ENCODE measurements at places on chromosomes 4 and X. TPM values are rescaled to one million over a fixed set of nuclear protein-coding genes. Genes with fewer than 3 reads are reported as not detected.

DNA sequence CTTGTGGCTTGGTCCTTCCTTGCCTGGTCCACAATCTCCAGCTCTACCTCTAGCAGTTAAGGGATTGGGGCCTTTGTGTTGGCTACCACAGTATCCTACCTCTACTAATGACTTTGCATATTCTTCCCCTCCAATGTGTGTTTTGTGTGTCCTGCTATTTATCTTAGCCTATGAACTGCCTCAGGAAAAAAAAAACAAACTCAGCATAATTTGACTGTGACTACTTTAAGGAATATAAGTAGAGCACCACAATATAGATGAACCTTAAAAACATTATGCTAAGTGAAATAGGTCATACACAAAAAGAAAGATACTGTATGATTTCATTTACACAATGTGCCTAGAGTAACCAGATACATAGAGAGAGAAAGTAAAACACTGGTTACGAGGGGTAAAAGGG, 61.3 kb upstream of the PTPN13 start:
- H3K27me3 ChIP-seq: no peaks in the 10 kb centered on the region
- no peaks in the 10 kb centered on the region for H3K4me1 ChIP-seq
- DNase-seq: no peak
- H3K4me3 ChIP-seq: no peak overlapping the region
- no peaks in the 10 kb centered on the region for H3K36me3 ChIP-seq
- H3K27ac ChIP-seq: no peak overlapping the region

- no peaks in the 10 kb centered on the region for H3K4me1 ChIP-seq
- H3K27me3 ChIP-seq: no peaks in the 10 kb centered on the region
- H3K27ac ChIP-seq: no peak overlapping the region
- H3K36me3 ChIP-seq: peaks cover 9% of the 10 kb centered on the region
- no peak overlapping the region for H3K4me3 ChIP-seq
These were observed 18.4 kb downstream of the CPEB2 start for GRCh38 chr4:15020502-15021286.

DMRTC1 gene
- total RNA-seq: not detected

DNA sequence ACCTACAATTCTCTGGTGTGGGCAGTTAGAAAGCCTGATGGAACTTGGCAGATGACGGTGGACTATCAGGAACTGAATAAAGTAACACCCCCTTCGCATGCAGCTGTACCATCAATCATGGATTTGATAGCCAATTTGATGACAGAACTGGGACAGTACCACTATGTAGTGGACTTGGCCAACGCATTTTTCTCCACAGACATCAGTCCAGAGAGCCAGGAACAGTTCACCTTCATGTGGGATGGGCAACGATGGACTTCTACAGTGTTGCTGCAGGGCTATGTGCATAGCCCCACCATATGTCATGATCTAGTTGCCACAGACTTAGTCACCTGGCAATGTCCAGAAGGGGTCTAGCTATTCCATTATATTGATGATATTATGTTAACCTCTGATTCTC, 54.5 kb upstream of the CCDC149 start:
- no peak overlapping the region for H3K27ac ChIP-seq
- H3K27me3 ChIP-seq: no peaks in the 10 kb centered on the region
- H3K36me3 ChIP-seq: no peaks in the 10 kb centered on the region
- no peaks in the 10 kb centered on the region for H3K4me1 ChIP-seq

- H3K4me3 ChIP-seq: no peak overlapping the region
- no peaks in the 10 kb centered on the region for H3K4me1 ChIP-seq
- no peak for DNase-seq
- H3K27ac ChIP-seq: no peak overlapping the region
- no peaks in the 10 kb centered on the region for H3K27me3 ChIP-seq
These were observed 736.9 kb upstream of the HS3ST1 start for GRCh38 chr4:12165616-12166015.

DDIT4L gene
- 3.9 TPM for total RNA-seq

C4orf51 gene
- not detected for total RNA-seq

GRCh38 chrX:150364347-150365050, 1.4 kb downstream of the MAMLD1 start:
- H3K4me1 ChIP-seq: peaks cover 2% of the 10 kb centered on the region
- H3K27ac ChIP-seq: peak overlapping the region; percentile 92
- no peaks in the 10 kb centered on the region for H3K36me3 ChIP-seq
- DNase-seq: peak; percentile 6
- peak overlapping the region; percentile 83 for H3K4me3 ChIP-seq

CSAG1 gene
- not detected for total RNA-seq

MID1 gene
- 63.0 TPM for total RNA-seq

Measured in IMR-90 (cell line).